ENCODE measurements at places on chromosomes 12 and 14.

GRCh38 chr14:103304706-103305105 is 29.3 kb upstream of the EIF5 start:
- DNase-seq = no peak

- no peak for DNase-seq
Measured at GRCh38 chr14:103928011-103928890, at the start of gene TDRD9. Gene TDRD9, plus strand, starts transcription at chr14:103928456. Its CDS starts 54 bp downstream, at chr14:103928510.

GRCh38 chr12:49987625-49988303 is 15.0 kb downstream of the AQP6 start:
- no peak for DNase-seq

GRCh38 chr12:7113389-7113871 is 4.4 kb upstream of the C1RL start:
- DNase-seq = no peak

DNA sequence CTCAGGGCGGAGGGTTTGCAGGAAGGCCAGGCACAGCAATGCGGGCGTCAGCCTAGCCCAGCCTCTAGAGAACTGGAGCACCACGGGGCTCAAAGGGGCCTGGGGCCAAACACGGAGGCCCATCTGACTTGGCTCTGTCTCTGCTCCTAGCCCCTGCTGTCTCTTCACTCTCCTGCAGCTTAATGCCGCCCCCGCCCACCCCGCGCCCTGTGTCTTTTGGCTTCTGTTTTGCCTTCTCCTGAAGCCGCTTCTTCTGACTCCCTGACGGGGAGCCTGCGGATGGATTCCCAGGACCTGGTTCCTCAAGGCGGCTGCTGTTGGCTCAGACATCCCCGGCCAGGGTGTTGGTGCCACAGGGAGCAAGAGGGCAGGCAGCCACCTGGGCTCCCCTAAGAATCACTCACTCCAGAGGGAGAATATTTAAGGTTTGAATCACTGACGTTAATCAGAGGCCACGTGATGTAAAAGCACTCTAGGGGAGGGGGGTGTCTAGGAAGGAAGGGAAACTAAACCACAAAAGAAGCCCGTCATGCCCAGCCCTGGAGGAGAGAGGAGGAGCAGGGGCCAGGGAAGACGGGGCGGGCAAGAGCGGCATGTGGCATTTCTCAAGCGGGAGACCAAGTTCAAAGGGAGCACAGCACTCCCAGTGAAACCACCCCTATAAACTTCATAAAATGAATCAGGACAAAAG is 36.9 kb upstream of the PRMT8 start:
- no peak for DNase-seq

- DNase-seq = no peak
Measured at GRCh38 chr12:114876968-114877680, 193.1 kb upstream of the TBX3 start.

DNA sequence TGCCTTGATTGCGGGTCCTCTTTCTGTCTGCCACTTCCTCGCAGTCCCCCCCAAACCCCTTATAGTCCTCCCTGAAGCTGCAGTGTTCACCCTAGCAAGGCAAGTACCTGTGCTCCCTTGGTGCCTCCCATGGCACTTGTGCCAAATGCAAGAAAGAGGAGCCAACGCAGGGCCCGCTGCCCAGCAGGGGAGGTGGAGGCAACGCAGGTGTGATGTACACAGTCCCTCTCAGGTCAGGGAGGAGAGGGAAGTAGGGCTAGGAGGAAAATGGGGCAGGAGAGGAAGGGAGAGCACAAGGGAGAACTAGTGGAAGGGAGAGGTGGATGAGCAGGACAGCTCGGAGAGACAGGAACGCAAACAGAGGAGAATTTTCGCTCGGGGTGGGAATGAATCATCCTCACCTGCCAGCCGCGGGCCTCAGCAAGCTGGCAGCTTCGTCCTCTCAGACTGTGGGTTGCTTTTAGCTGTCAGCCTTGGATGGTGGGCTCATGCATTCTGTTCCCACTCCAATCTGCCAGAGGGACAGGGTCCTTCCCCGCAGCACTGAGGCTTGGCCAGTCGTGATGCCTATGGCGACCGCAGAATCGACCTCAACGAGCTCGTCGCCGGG is 357.0 kb downstream of the CACNA1C start:
- DNase-seq = no peak

- no peak for DNase-seq
Measured at GRCh38 chr14:72535485-72535884, 358.4 kb downstream of the DPF3 start.

GRCh38 chr12:131806674-131807073 is 21.5 kb upstream of the MMP17 start:
- no peak for DNase-seq

DNA sequence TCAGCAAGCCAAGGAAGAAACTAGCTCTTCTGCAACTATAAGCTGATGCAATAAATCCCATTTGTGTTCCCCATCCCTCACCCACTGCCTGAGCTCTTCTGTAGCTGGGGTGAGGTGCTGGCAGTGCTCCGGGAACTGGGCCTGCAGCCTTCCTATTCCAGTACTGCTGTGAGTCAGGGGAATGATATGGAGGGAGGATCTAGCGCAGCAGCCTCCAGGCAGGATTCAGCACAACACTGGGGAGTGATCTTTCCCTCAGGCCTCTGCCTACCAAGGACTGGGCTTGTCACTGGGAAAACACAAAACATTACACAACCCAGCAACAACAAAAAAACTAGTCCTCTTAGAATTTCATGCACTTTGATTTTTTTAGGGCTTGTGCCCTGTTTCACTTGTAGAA is 58.7 kb downstream of the ST8SIA1 start:
- no peak for DNase-seq

DNA sequence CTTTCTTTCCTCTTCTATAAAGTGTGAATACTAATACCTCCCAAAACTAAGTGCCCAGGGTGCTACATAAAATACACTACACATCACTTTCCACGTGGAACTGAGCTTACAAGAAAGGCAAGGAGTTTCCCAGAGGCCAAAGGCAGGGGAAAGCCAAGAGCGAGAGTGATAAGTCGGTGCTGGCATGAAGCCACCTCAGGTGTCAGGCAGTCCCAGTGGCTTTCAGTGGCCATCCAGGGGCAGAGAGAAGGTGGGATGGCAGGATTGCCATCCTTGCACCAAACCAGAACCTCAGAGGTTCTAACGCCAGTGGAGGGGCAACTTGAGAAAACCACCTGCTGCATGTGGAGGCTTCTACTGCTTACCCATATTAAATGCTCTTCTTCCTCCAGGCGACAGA is 79.7 kb upstream of the DIO3 start:
- DNase-seq = no peak

DNA sequence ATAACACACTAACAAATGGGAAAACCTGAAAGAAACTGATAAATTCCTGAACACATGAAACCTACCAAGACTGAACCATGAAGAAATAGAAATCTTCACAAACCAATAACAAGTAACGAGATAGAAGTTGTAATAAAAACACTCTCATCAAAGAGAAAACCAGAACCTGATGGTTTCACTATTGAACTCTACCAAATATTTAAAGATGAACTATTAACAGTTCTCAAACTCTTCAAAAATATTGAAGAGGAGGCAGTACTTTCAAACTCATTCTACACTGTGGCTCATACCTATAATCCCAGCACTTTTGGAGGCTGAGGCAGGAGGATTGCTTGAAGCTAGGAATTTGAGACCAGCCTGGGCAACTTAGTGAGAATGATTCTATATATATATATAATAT is 48.4 kb upstream of the TMTC2 start:
- no peak for DNase-seq

- DNase-seq = no peak
Measured at GRCh38 chr12:6047249-6048237, 76.9 kb downstream of the VWF start.

DNA sequence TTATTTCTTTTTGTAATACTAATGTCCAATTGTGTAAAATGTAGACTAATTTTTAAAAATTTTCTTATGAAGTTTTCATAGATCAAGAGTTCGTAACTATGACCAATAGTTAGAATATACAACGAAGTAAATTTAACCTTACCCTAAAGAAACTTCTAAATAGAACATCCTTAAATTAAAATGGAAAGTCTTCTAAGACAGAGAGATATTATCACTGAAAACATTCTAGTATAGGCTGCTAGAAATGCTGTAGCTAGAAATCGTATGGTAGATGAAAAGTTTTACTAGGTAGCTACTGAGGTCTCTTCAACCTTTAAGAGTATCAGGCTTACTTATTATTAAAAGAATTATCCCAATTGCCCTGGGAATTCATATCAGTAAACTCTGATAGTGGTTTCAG is 925 bp downstream of the CLEC2A start:
- no peak for DNase-seq

- no peak for DNase-seq
Measured at GRCh38 chr14:60204843-60205774, 39.9 kb upstream of the DHRS7 start.

DNA sequence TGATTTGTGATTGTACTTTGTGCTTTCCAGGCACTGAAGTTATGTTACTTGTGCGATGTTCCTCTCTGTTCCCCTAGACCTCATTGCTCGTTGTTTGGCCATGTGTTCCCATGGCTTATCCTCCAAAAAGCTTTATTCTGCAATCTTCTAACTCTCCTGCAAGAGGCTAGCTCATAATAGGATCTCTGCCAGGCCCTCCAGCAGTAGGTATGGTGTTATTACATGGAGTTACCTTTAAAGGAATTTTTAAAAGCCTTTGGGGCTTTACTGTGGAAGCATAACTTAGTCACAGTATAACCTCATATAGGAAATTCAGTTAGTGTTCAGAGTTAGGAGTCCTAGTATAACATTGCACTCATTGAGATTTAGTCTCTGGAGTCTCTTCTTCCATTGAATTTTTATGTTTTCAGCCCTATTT is 292.3 kb downstream of the RAD51B start:
- DNase-seq = no peak

DNA sequence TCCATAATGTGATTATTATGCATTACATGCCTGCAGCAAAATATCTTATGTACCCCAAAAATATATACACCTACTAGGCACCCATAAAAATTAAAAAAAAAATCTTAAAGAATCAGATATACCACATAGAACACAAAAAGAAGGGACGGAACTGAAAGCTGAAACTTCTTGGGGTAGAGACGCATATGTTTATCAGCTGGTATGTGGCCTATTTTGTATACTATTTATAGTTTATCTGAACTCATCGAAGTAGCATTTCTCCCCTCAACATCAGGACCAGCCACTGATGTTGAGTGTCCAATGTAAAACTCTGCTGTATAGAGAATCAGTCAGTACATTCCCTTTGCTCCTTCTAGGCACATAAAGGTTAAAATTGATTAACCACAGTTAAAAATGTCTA is 22.9 kb upstream of the SOS2 start:
- DNase-seq = no peak

DNA sequence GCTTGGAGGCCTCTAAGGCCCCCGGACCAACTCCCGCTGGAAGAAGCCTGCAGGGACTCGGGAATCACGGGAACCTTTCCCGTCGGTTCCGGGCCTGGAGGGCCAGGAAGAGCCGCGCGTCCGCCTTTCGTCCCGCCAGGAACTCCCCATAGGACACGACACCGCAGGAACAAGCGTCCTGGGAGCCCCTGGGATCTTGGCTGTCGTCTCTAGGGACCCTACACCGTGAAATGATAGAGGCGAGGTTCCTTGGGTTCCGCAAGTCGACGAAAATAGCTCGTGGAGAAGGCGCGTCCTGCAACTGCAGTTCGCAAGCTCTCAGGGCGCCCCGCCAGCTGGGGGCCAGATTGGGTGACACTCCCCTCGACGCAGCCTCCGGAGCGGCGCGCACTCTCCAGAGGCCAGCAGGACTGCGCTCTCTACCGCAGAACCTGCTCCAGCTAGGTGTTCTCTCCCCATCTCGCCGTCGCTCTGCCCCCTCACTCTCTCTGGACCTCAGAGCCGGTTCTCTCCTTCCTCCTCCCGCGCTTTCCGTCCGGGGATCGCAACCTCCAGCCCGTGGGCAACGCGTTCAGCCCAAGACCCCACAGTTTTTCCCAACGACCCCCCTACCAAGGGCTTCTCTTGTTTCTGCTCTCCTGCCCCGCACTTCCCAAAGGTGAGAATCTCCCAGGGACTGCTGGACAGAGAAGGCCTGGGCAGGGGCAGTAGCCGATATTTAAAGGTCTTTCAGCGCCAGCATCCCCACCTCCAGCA is 776 bp downstream of the BMP4 start:
- DNase-seq = no peak

- no peak for DNase-seq
Measured at GRCh38 chr14:102508774-102509745, 516 bp downstream of the ANKRD9 start.

- no peak for DNase-seq
Measured at GRCh38 chr14:30180219-30180618, 252.6 kb upstream of the PRKD1 start.

GRCh38 chr12:52819731-52820510 is 6.0 kb upstream of the KRT4 start:
- no peak for DNase-seq

DNA sequence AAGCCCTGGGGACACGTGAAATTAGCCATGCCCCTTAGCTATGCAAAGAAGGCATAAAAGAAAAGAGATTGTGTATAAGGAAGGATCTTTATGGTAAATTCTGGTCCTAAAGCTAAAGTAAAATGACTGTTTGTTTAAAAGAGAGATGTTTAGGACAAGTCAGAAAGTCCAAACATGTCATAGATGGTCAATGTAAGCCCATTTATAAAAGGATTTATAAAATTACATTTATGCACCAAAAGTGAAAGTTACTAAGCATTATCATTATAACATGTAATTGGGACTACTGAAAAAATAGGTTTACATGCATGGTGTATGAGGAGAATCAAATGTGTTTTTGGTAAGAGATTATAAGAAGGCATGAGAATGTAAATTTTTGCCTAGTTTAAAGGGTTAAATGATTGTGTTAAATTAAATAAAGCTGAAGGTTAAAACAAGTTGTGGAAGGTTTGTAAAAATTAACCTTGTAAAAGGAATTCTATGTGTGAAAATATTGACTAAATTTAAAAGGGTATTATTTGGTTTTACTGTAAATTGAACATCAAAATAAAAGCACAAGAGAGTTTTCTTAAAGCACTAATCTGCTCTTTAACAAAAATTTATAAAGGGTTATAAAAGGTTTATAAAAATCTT is 50.4 kb upstream of the TSPAN8 start:
- DNase-seq = no peak

- no peak for DNase-seq
Measured at GRCh38 chr14:55718551-55718950, 138.5 kb downstream of the KTN1 start.

DNA sequence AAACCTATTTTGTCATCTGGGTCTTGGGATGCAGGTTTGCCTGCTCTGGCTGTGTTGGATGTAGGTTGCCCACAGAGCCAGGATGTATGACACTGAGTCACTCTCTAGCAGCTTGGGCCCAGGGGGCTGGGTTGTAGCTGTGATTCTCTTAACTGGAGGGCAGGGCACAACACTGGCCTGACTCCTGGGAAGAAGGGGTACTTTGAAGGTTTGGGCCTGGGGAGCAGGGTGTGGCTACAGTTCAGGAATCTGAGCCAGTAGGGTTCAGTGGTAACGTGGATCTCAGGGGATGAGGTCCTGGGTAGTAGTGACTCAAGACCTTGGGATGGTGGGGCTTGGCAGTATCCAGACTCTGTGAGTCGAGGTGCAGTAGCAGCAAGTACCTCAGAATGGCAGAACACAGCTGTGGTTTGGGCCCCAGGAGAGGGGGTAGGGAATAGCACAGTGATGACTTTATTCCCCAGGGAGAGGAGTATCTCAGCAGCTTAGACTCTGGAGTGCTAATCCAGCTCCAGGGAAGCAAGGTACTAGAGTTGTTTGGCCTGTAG is 25.7 kb downstream of the TBC1D15 start:
- DNase-seq = no peak

All from DMS153 (cell line).